NCI-H82 (cell line): ENCODE measurements at places on chromosomes 1 and 21.
A peak's percentile ranks its signal among the peaks of the same experiment; 100 is the strongest.

- peak; percentile 21 for DNase-seq
Measured at GRCh38 chr1:29524285-29525065, 288.2 kb downstream of the PTPRU start.

DNA sequence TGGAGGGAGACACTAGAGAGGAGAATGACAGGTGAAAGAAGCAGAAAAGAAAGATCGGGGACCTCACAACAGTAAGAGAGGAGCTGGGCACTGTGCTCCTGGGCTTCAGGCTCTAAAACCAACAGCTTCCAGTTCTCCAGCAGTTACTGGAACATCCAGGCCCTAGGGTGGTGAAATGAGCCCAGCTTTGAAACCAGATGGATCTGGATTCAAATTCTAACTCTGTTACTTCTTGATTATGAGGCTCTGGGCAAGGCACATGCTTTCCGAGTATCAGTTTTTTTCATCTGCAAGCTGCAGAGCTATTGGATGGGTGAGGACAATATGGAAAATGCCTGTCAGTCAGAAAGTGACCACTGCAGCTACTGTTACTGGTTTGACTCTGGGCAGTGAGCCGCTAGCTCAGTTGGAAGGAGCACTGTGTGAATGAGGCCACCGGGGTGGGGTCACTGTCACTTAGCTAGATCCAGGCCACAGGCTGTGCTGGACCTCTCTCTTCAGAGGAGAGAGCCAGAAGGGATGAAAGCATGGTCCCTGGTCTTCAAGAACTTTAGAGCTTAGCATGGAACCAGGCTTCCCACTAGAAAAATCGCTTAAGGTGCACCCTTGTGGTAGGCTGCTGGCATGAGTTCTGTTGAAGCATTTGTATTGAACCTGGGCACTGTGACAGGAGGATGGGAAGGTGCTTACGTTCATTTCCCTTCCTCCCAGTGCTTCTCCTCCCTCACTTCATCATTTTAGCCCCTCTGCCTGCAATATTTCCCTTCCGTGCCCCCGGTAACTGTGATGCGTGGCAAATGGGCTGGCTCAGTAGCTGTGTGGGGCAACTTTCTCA, 12.2 kb downstream of the PLEKHO1 start:
- peak; percentile 24 for DNase-seq

GRCh38 chr1:195618287-195618686, 990.0 kb downstream of the KCNT2 start:
- DNase-seq, result no peak

DNA sequence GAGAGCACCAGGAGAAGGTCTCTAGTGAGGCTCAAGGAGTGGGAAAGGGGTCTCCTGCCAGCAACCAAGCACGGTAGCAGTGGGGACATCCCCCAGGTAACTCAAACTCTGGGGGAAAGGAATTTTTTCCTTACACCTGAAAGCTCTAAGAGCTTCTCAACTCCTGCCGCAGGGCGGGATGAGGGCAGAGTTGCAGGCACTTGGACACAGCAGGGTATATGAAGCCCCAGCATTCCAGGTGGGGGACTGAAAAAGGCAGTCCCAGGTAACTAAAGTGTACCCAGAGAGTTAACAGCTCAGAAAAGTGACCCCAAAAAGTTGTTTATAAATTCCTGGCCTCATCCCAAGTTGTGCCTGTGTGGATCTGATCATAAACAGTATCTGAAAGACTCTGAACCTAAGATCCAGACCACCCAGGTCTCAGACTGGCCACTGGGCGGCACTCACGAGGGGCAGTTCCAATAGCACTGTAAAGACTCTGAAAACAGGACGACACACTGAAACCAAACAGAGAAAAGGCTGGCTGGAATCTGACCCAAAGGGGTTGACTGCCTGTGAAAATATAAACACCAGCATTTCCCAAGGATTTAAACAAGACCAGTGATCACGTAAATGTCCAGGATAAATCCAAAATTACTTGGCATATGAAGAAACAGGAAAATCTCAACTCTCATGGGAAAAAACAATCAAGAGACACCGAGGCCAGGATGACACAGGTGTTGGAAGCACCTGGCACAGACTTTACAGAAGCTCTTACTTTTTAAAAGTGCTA, 47.5 kb downstream of the HSF2BP start:
- peak; percentile 76 for DNase-seq

GRCh38 chr1:6052543-6053205, 7.0 kb downstream of the KCNAB2 start:
- peak; percentile 70 for DNase-seq

GRCh38 chr21:41067709-41068108, 100.3 kb upstream of the BACE2 start:
- peak; percentile 13 for DNase-seq

- DNase-seq, result no peak
Measured at GRCh38 chr1:223345720-223346119, 18.3 kb downstream of the SUSD4 start.

DNA sequence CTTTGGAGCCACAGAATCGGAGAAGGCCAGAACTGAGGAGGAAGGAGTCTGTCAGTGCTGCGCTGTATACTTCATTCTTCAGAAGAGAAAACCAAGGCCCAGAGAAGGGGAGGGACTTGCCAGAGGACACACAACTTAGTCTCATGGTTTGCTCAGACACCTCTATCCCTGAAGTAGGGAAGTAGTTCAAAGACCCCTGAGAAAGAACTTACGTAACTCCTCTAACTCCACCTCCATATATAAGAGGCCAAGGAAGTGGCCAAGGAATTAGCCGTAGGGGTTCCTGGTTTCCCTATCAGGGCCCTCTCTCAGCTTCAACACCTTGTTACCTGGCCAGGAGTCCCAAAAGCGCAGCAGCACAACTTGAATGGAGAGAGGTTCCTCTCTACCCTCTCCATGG, 580 bp upstream of the NECTIN4 start:
- DNase-seq, result no peak

GRCh38 chr1:189682591-189682990, 795.1 kb downstream of the BRINP3 start:
- DNase-seq, result peak; percentile 23

DNA sequence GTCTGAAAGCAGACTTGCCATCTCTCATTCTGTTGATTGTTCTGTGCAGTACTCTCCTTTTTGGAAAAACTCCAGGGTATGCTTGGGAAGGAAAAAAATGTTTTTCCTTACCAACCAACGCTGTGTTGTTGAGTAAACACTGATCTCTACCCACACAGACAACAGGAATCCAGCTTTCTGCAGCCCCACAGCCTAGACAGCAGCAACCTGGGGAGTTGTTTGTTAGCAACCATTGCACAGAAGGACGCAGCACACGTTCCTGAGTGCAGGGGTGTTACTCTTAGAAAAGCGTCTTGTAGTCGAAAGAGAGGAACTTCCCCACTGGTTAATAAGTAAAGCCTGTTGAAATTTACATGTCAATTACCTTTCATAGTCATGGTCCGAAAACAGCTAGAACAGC, 56.6 kb downstream of the SMYD2 start:
- DNase-seq, result no peak
